ENCODE measurements at places on chromosomes 16 and 17.

GRCh38 chr17:59266745-59267144 is 46.4 kb downstream of the GDPD1 start:
- DNase-seq = no peak

DNA sequence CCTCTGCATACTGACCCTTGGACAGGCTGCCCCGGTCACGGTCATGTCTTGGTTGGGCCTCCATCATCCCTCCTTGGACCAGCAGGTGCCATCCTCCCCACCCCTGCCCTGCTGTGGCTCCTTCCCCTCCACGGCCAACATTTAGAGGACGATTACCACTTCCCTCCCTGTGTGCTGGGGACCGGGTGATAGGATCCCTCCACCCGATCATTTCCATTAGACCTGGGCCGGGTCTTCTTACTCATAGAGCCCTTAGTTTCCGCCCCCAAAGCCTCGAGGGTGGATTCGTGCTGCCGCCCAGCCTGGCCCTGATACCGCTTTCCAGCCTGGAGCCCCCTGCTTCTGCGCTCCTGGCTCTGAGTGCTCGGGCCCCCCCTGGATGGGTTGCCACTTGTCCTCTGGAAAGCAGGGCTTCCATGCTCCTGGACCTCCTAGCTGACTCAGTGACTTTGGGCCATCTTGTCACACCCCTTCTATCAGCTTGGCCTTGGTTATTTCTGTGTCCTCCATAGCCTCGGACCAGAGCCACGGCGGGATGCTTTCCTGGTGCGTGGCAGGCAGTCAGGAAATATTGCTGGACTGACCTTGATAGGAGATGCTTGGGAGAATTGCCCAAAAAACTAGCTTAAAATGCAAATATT is 171.4 kb downstream of the SEC14L1 start:
- no peak for DNase-seq

GRCh38 chr16:29854520-29855100 is 8.4 kb downstream of the CDIPT start:
- no peak for DNase-seq

GRCh38 chr17:81566461-81567126 is 14.4 kb upstream of the FAAP100 start:
- DNase-seq = peak; percentile 59

DNA sequence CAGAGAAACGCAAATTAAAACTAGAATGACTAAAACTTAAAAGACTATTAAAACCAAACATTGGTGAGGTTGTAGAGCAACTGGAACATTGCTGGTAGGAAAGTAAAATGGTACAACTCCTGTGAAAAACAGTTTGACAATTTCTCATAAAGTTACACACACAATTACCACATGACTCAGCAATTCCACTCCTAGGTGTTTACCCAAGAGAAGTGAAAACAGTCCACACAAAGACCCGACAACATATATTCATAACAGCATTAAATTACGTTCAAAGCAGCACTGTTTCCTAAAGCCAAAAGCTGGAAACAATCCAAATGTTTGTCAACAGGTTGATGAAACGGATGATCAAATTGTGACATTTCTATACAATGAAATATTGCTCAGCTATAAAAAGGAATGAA is 26.5 kb upstream of the ALOX12 start:
- DNase-seq = no peak

DNA sequence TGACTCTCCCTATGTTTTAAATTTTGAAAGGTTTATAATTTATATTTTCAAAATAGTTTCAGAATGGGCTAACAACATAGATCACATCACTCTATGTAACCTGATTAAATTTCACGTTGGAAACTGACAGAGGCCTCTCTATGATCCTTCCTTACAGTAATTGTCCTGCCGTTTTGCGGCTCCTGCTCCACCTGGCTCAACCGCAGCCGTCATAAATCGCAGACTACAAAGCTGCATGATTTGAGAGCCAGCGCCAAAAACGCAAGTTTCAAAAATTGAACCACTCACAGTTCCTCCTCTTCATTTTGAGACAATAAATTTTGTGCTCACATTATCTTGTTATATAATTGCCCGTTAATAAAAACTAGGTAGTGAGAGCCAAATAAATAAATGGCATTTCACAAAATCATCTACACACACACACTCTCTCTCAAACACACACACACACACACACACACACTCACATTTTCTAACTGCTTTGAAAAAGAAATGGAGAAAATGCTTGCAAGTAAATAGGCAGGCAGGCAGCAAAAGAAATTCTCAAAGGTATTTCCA is 263.1 kb upstream of the PSMD7 start:
- no peak for DNase-seq

- no peak for DNase-seq
These were observed 1.7 kb downstream of the KCNJ12 start for GRCh38 chr17:21377705-21378396.

DNA sequence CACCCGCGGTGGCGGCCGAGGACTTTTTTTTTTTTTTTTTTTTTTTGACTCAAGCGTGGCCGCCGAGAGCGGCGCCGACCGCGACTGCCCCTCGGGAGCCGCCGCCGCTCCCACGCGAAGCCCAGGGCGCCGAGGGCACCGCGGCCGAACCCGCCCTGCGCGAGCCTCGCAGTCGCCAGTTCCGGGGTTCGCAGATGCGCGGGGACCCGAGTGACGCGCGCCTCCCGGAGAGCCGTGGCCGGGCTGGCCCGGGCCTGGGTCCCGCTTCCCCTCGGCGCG is 1.1 kb downstream of the METRNL start:
- no peak for DNase-seq

GRCh38 chr17:77246110-77247047 is 105.6 kb downstream of the SEC14L1 start:
- DNase-seq = no peak

GRCh38 chr16:75921281-75921680 is 195.0 kb upstream of the CPHXL start:
- peak; percentile 55 for DNase-seq

GRCh38 chr17:60252459-60252858 is 102.7 kb downstream of the CA4 start:
- no peak for DNase-seq

- DNase-seq = no peak
These were observed 459.8 kb downstream of the PMP22 start for GRCh38 chr17:14805348-14805747.

DNA sequence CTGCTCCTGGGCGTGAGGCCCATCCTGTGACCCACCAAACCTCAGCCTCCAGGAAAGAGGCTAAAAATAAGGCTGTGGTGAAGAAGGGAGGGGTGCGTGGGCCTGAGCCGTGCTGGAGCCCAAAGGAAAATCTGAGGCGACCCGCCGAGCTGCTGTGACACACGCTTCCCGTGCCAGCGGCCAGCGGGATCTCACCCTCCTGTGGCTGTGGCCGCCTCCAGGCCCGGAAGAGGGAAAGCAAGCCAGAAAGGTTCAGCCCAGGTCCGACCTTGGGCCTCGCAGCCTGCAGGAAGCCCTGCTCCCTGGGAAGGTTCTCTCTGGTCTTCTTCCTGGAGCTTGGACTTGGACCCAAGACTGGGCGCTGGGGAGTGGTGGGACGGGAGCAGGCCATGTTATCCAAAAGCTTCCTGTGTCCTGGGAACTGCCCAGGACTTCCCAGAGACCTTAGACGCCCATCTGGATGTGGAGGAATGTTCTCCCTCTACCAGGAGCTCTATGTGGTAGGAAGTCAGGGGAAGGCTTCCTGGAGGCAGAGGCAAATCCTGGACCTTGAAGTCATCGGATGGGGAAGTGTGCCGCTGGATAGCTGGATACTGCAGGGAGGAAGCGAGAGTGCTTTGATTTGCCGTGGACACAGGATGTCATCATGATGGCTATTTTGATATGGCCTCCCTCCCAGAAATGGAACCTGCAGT is 11.4 kb downstream of the SPNS2 start:
- no peak for DNase-seq

GRCh38 chr17:37088913-37089312 is 140.2 kb downstream of the AATF start:
- no peak for DNase-seq

- no peak for DNase-seq
These were observed 8.4 kb downstream of the YWHAE start for GRCh38 chr17:1391577-1391976.

GRCh38 chr16:33877-34647 is 19.3 kb downstream of the POLR3K start:
- no peak for DNase-seq

DNA sequence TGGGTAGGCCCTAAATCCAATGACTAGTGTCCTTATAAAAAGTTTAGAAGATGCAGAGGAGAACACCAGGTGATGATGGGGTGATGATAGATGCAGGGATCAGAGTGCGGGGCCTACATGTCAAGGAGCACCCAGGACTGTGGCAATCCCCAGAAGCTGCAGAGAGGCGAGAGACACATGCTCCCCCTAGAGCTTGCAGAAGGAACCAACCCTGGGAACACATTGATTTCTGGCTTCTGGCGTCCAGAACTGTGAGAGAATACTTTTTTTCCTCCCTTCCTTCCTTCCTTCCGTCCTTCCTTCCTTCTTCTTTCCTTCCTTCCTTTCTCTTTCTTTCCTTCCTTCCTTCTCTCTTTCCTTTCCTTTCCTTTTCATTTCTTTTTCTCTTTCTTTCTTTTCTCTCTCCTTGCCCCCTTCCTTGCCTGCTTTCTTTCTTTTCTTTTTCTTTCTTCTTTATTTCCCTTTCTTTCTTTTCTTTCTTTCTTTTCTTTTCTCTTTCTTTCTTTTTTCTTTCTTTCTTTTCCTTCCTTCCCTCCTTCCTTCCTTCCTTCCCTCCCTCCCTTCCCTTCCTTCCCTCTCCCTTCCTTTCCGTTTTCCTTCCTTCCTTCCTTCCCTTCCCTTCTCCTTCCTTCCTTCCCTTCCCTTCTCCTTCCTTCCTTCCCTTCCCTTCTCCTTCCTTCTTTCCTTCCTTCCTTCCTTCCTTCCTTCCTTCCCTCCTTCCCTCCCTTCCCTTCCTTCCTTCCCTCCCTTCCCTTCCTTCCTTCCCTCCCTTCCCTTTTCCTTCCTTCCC is 134.3 kb downstream of the HAPSTR1 start:
- DNase-seq = no peak

All from NCI-H2081 treated with DMSO at 0.1 percent for 48 hours (cell line).